ENCODE measurements at places on chromosomes 7 and 10. TPM values are rescaled to one million over a fixed set of nuclear protein-coding genes. Genes with fewer than 3 reads are reported as not detected.

DNA sequence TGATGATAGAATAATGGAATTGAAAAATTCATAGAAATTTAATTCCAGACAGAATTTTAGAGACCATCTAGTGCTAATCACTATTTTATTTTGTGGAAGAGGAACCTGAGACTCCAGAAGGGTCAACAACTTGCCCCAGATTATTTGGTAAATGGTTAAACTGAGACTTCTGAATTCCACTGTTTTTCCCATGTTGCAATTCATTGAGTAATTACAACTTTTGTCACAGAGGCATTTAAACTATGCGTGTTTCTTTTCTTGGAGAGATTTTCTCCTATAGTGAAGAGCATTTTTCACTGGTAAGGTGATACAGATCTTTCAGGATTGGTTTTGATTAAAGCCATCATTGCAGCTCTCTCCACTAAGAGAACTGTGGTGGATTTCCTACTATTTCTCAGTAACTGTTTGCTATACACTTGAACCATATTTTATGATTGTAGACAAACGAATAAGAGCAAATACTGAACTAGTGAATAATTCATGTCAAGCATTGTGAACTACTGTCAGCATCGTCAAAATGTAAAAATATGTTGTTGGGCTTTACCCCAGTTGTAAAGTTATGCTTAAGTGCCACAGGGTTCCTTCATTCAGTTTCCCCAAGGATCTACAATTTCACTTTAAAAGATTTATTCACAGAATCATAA, 26.5 kb downstream of the LRGUK start:
- DNase-seq = no peak

DNA sequence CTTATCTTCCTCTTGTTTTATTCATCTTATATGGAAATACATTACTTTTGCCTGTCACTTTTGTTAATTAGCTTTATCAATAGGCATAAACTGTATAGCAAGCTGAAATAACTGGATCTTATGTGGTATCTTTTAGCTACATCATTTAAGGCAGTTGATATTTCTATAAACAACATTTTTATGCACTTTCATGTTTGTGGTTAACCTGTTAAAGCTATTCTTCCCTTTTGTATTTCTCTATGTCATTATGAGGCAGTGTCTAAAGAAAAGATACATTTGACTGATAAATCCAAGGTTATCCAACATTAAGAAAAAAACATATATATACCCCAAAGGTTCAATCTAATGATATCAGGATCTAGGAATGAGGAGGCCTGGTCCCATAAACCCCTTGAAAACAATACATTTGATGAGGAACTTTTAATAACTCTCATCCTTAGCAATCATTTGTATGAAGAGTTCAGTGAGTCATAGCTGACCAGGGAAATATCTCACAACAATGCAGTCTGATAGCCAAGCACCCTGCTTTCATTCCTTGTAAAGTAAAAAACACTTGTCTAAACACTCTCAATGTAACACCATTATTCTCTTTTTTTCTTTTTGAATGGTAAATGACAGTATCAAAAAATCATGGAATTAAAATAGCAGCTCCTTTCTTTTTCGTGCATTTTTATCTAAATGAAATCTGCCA, 300.9 kb downstream of the NEBL start:
- no peak for DNase-seq

GRCh38 chr7:33354201-33354600, 224.8 kb downstream of the BBS9 start:
- DNase-seq = no peak

DNA sequence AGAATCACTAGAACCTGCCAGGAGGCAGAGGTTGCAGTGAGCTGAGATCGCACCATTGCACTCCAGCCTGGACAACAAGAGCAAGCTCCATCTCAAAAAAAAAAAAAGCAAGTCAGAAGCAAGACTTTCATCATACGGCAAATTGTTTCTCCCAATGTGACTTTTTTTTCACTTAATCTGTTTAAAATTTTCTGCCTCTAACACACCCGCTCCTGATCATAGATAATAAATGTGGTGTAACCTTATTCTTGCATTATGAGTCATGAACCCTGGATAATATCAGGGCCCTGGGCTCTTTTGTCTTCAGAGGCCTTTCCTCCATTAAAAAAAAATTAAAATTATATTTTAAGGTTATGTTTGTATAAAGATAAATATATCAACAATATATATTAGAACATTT, 111.4 kb upstream of the JCAD start:
- no peak for DNase-seq

DNA sequence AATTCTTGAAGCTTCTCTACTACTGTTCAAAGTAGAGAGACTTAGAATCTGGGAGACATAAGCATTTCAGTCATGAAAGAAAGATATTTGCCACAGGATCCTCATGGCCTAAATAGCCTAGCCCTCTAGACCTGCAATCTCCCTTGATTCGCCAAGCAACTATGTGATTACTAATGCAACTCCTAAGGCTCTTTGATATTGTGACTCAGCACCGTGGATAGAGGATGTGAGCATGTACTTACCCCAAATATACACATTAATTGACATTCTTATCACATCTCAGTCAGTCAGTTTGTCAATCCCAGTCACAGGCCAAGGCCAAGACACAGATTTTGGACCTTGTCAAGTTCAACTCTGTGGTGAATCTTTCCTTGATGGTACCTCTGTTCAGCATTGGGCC, 42.6 kb downstream of the GPR37 start:
- DNase-seq = no peak

DNA sequence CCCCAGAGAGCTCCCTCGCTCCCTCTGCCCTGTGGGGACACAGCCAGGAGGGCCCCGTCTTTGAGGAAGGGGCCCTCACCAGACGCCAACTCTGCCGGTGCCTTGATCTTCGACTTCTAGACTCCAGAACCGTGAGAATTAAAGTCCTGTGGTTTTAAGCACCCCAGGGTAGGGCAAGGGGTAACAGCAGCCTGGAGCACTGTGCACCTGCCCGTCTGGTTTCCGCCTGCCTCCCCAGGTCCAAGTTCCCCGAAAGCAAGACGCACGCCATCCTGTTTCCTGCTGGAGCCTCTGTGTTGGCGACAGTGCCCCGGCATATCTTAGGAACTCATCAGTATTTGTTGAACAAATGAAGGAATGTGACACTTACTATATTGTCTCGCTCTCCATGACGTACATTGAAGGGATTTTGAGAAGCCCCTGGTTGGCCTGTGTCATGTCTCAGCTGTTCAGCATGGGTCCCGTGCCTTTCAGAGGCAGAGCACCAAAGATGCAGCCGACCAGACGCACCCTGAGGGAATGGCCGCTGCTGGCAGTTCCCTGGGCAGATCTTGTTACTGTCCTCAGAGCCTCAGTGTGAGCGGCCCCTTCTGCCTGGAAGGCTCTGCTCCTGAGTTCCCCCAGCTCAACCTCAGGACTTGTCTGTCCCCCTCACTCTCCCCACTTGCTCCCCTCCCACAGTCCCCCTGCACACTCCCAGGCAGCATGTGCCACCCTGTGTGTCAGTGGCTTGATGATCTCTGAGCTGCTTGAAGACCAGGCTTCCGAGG, 226.2 kb downstream of the TCERG1L start:
- DNase-seq = peak; percentile 21

GRCh38 chr7:4690953-4691856, 9.1 kb downstream of the FOXK1 start:
- no peak for DNase-seq

- no peak for DNase-seq
Observed at GRCh38 chr7:6171532-6172223, 100.7 kb downstream of the CYTH3 start.

- no peak for DNase-seq
Observed at GRCh38 chr7:64433590-64433989, 119.8 kb downstream of the ZNF736 start.

DNA sequence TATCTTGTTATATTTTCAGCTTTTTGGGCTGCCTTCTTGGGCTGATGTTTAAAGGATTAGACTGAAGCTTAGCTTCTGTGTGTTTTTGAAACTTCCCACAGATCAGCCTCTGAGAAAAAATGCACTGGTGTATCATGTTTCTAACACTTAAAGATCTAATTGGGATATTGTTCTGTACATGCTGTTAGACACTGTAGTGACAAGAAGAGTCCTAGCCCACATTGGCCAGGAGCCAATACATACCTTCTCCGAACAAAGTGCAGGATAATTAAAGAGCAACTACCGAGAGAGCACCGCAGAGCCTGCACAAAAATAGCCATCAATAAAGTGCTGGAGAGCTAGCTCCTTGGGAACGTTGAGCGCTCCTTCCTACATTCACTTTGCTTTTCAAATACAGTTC, 289.4 kb upstream of the SP8 start:
- DNase-seq = no peak

GRCh38 chr10:113171662-113172061, 221.6 kb downstream of the TCF7L2 start:
- no peak for DNase-seq

GRCh38 chr7:121107923-121108498, 119.5 kb downstream of the CPED1 start:
- no peak for DNase-seq

DNA sequence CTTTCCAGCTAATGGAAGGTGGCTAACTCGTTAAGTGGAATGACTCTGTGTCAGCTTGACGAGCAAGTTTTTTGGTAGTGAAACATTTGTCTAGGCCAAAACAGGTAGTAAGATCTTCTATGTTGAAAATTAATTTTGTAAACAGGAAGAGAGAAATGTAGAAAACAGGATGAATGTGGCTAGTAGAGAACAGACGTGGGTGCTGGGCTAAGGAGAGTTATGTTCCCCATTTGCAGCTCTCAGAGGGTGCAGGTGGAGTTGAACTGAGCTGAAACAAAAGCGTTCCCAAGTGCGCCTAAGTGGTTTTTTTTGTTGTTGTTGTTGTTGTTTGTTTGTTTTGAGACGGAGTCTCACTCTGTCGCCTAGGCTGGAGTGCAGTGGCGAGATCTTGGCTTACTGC, 59.5 kb upstream of the SRPK2 start:
- DNase-seq = no peak

ANKRD2 gene
- total RNA-seq = 418 TPM
